ENCODE measurements at places on chromosomes 6 and 20.

GRCh38 chr20:10671221-10671918 lies 2.4 kb downstream of the JAG1 start:
- peak; percentile 21 for DNase-seq

GRCh38 chr20:1500496-1500895 lies 9.3 kb upstream of the SIRPB2 start:
- DNase-seq, result no peak

DNA sequence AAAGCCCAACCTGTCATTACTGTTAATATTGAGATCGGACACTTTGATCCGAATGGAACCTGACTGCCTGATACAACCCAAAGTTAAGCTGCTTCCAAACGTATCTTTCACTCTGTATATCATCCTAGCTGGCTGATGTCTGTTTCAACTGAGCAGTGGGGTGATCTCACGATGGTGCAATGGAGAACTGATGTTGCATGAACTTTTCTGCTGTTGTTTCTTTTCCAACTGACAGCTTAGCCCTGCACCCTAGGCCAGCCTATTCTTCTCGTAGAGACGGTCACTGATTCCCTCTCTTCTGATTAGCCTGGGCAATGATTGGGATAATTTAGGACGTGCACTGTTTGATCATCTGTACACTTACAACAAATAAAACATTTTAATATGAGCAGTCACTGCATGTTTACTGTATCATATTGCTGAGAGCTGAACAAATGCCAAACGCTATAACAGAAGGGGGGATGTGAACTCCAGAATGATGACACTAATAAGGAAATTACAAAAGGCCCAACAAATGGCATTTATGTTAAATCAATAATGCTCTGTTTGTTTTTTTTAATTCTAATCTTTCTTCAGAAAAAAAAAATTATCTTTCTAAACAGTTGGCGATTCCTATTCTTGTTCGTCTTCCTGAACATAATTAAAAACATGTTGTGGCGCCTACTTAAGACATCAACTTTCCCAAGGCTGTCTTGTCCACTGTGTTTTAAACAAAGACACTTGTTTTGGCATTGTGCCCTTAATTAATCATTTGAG lies 184.8 kb downstream of the ZNF217 start:
- DNase-seq, result no peak

GRCh38 chr6:37429352-37429750 lies 3.7 kb upstream of the CMTR1 start:
- no peak for DNase-seq

- peak; percentile 16 for DNase-seq
Measured at GRCh38 chr6:159969204-159969912, 476 bp downstream of the IGF2R start.

DNA sequence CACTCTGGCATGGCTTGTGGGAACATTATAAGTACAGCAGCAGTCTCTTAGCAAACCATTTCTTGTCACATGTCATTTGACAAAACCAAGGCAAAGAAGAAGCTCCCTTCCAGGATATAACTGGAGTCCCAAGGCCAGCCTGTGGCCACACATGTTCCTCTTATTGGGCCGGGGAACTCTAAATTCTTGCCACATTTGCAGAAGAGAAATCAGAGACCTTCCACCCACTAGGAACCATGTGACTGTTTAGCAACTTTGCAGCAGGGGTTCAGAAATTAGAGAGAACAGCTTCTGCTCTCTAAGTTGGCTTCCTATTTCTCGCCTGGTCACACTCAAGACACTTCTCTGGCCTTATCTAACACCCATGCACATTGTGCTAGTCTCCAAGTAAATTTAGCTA lies 20.4 kb upstream of the MEP1A start:
- DNase-seq, result peak; percentile 36

- no peak for DNase-seq
Measured at GRCh38 chr6:3032986-3033385, 33.3 kb downstream of the NQO2 start.

DNA sequence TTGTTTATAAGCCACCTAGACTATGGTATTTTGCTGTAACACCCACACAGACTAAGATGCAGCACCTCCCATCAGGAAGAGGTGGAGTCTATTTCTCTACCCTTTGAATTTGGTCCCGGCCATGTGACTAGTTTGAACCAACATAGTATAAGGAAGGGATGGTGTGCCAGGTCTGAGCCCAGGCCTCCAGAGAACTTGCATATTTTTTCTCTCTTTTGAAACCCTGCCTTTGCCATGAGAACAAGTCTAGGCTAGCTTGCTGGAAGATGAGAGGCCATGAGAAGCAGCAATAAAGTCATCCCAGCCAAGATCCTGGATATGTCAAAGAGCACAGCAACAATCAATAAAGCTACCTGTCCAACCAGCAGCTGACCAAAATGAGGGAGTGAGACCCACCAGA lies 63.0 kb upstream of the ANKEF1 start:
- DNase-seq, result no peak

GRCh38 chr20:24379484-24379927 lies 89.9 kb upstream of the SYNDIG1 start:
- no peak for DNase-seq

DNA sequence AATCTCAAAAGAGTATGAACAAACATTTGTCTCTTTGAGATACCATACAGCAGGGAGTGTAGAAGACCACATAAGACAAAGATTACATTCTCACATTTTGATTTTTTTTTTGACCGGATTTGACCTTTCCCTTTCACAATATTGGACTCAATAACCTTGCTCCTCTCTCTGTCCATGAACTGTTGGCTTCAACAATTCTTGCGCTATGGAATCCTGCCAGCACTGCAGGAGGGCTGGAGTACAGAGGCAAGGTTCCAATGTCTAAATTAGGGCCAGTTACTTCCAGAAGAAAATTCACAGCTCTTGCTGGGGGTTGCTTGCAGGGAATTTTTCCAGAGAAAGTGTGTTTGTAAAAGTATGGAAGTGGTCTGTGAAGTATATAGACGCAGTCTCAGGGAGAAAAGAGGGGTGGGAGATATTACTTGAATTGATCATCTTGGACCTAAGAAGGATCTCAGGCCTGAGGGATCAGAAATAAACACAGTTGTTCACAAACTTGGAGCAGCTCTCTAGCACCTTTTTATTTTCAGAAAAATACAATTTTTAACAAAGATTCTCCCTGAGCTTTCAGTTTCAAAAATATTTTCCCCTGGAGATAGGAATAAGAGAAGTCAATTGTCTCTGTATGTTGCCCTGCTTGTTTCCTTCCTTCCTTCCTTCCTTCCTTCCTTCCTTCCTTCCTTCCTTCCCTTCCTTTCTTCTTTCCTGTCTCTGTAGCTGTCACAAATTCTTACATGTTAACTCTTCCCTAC lies 765.9 kb downstream of the BCKDHB start:
- DNase-seq, result no peak

DNA sequence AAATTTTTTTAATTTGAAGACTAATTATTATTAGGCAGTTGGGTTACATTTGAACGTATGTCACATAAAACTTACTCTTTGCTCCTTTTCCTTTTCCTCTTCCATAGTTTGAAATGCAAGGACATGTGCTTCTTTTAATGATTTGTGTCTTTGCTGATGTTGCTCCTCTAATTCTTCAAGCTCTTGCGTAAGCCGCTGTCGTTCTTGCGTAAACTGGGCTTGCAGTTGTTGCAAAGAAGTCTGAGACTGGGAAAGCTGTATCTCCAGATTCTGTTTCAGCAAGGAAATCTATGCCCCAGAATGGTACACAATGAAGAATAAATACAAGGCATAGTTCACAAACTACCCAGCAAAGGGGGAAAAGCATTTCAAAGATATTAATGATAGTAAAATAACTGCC lies 45.1 kb upstream of the MCM9 start:
- no peak for DNase-seq

GRCh38 chr20:50730765-50731054 lies 670 bp upstream of the PARD6B start:
- DNase-seq, result no peak

All from CD4-positive, alpha-beta T cell treated with Interleukin-17A for 1 hour (primary cell).